Posterior vena cava (tissue), 2 donors: ENCODE measurements at places on chromosomes 6 and 20. TPM values are rescaled to one million over a fixed set of nuclear protein-coding genes. Genes with fewer than 3 reads are reported as not detected.
A peak's percentile ranks its signal among the peaks of the same experiment; 100 is the strongest.

DNA sequence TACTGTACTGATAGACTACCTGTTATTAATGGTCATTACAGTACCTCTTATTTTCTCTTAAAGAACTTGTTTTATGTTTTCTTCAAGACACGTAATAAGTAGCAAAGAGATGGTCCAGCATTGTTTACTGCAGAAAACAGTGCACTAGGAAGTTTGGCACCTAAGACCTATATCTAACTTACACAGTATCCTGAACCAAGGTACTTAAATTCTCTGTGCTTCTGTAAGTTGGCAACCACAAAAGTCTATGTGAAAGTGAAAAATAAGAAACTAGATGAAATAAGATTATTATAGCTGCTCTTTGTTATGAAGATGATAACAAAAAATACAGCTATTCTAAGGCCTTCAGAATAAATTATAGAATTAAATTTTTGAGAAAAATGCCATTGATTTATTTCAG, 411.7 kb upstream of the SOX4 start:
- no peak for DNase-seq

- peak; percentile 64 for DNase-seq
These were observed 37.1 kb downstream of the FRMD1 start for GRCh38 chr6:168041928-168042327.

The SCUBE3 gene
- 15.2 TPM for total RNA-seq

The SSTR4 gene
- total RNA-seq, result not detected

- peak; percentile 88 for DNase-seq
These were observed 61.7 kb downstream of the PYGB start for GRCh38 chr20:25309395-25310267.

GRCh38 chr20:59749301-59749700, 145.0 kb downstream of the PHACTR3 start:
- peak; percentile 84 for DNase-seq

The CUL9 gene
- 24.5 TPM for total RNA-seq

The PBOV1 gene
- not detected for total RNA-seq
